ENCODE measurements at places on chromosomes 2 and 18. TPM values are rescaled to one million over a fixed set of nuclear protein-coding genes. Genes with fewer than 3 reads are reported as not detected.

The HRH4 gene
- total RNA-seq = 0.19 TPM

The CAPN10 gene
- 31.0 TPM for total RNA-seq

The PROM2 gene
- total RNA-seq = 0.05 TPM

The PMAIP1 gene
- total RNA-seq = 14.3 TPM

The LRPPRC gene
- 58.0 TPM for total RNA-seq

Data from dermis blood vessel endothelial cell (primary cell).